Activated CD4-positive, alpha-beta T cell treated with anti-CD3 and anti-CD28 coated beads, Interleukin-2, amount 50 U/mL, for 4 hours (primary cell): ENCODE measurements at places on chromosomes 12 and 14.

DNA sequence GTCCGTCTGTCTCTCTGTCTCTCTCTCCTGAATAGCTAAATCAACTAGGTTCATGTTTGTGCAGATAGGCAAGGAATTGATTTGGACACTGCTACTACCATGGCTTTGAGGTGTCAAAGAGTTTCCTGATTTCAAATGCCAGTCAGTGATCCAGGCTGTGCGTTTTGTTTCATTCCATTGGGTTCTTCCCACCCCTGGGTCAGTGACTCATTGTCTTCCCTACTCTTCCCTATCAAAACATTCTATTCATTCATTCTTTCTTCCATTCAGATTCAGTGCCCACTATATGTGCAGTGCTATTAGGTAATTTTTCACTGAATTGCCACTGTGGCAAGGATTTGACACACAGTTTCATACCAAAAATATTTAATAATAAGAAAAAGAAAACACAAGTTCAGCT is 50.4 kb downstream of the RPH3A start:
- no peak for DNase-seq

GRCh38 chr12:123696646-123697045 is 15.5 kb upstream of the ATP6V0A2 start:
- no peak for DNase-seq

DNA sequence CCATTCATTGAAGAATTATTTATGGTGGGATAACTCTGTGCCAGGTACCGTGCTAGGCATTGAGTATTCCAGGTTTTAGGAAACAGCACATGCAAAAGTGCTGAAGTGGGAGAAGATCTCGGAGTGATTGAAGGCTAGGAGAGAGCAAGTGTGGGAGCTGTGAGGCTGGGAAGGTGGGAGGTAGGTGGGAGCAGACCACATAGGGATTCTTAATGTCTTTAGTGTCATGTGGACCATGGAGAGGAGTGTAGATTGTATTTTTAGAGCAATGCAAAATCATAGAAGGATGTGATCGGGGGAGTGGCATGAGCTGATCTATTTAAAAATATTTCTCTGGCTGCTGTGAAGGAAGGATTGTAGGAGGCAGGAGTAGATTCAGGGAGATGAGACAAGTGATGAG is 5.4 kb downstream of the PTPN11 start:
- no peak for DNase-seq

DNA sequence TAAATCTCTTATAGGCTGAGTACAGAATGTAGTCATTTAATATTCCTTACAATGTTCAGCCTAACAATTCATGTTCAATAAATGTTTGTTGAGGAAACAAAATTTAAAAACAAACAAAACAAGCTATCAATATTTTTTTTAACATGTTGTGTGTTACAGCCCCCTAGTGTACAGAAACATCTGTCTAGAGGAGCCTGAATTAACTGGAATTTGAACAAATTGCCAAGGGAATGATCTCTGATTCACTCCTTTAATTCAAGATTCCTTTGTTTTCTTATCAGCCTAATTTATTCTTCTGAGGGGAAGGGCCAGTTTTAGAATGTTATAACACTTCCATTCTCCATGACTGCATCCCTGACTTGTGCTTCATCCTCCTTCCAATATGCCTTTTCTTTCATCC is 127.2 kb downstream of the CMAS start:
- no peak for DNase-seq

DNA sequence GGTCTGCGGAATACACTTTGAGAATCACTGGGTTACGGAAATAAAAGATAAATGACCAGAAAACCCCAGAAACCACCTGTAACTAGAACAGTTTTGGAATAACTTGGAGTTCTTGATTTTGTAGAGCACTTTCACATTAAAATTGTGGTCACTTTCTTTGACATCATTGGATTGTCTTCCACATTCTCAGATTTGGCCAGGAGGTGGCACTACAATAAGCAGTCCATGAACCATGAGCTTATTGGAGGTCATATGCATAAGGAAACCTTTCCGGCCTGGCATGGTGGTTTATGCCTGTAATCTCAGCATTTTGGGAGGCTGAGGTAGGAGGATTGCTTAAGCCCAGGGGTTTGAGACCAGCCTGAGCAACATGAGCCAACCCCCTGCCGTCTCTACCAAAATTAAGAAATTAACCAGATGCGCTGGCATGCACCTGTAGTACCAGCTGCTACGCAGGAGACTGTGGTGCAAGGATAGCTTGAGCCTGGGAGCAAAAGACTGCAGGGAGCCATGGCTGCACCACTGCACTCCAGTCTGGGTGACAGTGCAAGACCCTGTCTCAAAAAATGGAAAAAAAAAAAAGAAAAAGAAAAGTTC is 107.7 kb upstream of the CAND1 start:
- peak; percentile 17 for DNase-seq
